Fibroblast of lung (primary cell): ENCODE measurements at places on chromosomes 7 and 10. TPM values are rescaled to one million over a fixed set of nuclear protein-coding genes. Genes with fewer than 3 reads are reported as not detected.

DNA sequence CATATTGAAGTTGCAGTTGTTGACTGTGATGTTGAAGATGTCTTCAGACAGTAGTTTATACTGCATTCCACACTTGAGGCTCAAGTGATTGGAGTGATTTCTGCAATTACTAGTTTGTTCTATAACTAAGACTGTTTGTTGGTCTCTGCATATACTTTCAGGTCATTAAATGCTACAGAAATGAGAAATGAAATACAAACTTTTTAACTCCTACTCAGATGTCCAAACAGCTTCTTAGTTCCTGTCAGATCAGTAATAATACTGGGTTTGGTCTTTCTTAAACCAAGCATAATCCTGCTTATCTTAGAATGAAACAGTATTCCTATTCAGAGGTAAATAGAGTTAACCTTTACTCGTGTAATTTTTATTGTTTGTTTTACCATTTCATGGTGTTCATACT, 115.9 kb downstream of the CCNY start:
- DNase-seq, result no peak

DNA sequence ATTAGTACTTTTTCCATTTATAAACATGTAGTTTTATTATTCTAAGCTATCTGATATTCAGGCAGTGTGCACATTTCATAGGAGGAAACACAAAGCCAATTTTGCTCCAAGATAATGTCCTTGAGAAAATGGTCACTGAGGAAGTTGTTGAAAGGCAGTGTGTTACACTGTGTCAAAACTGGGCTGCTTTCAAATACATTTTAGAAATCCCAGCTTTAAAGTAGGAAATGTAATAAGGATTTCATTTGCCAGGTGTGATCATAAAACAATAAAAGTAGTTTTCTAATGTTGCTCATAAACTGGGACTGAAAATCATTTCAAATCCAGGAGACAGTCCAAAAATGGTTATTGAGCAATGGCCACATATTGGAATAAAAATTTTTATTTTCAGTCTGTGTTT, 80.1 kb downstream of the WDR37 start:
- no peak for DNase-seq

GRCh38 chr7:100603726-100604027, 1.5 kb downstream of the PCOLCE start:
- peak; percentile 35 for DNase-seq

- no peak for DNase-seq
Measured at GRCh38 chr7:148318102-148318811, 272.3 kb upstream of the C7orf33 start.

DNA sequence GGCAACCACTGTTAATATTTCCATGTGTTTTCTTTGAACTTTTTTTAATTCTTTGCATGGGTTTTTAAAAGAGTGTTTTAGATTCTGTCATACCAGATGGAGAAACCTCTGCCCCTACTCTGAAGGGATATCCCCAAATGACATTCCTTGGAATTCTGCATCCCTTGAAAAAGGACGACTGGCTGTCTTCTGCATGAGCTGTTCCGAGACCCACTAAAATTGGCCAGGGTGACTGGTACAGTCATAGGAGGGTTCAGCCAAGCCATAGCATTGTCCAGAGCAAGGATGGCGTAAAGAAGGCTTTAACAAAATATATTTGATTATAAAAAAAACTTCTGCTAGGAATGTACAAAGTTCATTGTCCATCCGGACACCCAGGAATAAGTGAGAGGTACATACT, 952.9 kb downstream of the NRG3 start:
- no peak for DNase-seq

- no peak for DNase-seq
Measured at GRCh38 chr10:7538970-7539654, 127.7 kb downstream of the ITIH5 start.

DNA sequence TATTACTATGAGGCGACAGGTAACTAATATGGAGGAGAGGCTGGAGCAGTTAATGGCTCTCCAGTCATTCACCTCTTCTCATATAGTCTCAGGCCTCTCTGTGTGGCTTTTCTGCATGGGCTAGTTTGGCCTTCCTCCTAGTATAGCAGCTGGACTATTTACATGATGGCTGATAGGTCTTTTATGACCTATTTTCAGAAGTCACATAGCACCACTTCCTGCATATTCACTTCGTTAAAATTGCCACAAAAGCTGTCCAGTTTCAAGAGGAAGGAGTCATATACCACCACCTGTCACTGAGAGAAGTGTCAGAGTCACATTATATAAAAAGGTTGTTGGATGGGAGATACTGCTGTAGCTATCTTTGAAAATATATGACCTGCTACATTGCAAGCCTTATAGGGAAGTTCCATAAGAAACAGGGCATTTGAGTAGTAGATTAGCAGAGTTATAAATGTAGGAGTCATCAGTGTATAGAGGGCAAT, 8.0 kb upstream of the DMTF1 start:
- DNase-seq, result no peak

DNA sequence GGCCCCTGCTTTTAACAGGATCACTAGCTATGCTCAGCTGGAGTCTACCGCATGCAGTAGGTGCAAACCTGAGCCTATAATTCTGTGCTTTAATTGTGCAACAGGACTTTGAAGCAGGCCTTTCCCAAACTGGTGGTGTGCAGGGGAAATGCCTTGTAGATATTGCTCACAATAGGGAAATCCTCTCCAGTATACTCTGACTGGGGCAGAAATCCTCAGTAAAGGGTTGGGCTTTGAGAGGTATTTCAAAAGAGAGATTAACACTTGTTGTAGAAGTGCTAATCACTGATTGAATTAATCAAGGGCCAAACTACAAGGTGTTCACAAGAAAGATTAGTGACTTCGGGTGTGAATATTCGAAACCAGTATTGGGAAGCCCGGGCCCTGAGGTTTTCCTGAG, 58.5 kb upstream of the EXOC6 start:
- DNase-seq, result no peak

GRCh38 chr10:131698986-131699385, 201.8 kb upstream of the PPP2R2D start:
- DNase-seq, result no peak

GRCh38 chr7:29563590-29564495, at the start of gene PRR15:
TSS of gene PRR15 (plus strand) at chr7:29563835. CDS start at chr7:29566330, 2,495 bp downstream.
- DNase-seq, result no peak

- no peak for DNase-seq
Measured at GRCh38 chr7:101201695-101202602, 1.1 kb upstream of the MOGAT3 start.

DNA sequence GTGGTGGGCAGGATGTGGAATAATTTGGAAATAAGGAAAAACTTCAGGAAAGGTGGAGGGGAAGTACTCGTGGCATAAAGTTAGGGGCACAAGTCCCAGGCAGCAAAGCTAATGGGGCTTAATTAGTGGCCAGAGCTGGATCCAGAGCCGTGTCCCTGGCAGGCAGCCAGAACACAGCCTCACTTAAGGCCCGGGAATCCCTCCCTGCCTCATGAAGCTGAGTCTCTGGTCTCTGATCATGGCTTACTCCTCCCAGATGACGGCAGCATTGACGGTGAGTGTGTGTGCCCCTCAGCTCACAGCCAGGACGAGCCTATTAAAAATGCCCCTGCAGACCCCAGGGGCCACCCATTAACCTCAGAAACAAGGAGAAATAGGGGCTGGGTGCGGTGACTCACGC, 48.2 kb upstream of the NPTX2 start:
- no peak for DNase-seq

DNA sequence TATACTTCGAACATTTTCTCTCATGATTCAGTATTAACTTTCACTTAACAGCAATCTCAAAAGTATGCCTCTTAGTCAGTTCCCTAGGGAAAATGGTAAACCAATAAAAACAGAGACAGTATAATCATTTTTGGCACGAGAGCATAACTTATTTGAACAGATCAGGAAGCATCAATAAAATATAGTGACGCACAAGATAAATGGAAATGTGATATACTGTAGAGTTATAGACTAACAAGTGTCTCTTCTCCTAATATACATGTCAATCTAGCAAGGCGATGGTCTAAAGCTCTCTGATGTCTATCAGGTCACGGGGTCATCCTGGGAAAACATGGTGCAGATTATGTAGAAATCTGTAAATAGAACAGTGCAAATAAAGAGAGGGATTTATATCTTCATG, 131.6 kb downstream of the HGF start:
- peak; percentile 67 for DNase-seq

DNA sequence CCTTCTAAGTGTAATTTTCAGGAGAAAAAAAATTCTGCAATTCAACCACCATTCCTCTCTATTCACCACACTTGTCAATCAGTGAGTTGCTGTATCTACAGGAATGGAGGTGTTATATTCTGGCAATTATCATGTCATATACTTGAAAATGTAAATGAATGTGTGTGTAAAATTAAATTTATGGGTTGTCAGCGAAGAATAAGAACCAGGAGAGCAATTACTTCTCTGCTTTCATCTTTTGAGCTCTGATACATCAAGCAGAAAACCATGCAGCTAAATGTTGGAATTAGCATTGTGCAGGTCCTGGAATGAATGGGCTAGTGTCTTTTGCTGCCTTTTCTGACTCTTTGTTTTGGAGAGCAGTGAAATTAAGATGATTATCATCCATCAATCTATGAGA, 207.6 kb downstream of the FOXP2 start:
- DNase-seq, result no peak

GRCh38 chr10:43235070-43235900, 31.6 kb downstream of the RASGEF1A start:
- DNase-seq, result no peak

SPDYE9 gene
- total RNA-seq, result not detected in 2 replicates

- DNase-seq, result no peak
Measured at GRCh38 chr10:103166523-103166922, 26.5 kb downstream of the NT5C2 start.

- DNase-seq, result peak; percentile 35
Measured at GRCh38 chr10:104391150-104391968, 37.7 kb downstream of the CFAP58 start.

GRCh38 chr10:132946-133898, 2.0 kb upstream of the ZMYND11 start:
- DNase-seq, result peak; percentile 90

C10orf90 gene
- total RNA-seq, result 0.17 TPM in 1 of 2 replicates, not detected in the other

- no peak for DNase-seq
Measured at GRCh38 chr10:44337081-44337480, 47.8 kb downstream of the CXCL12 start.

- no peak for DNase-seq
Measured at GRCh38 chr10:132958883-132959558, 16.7 kb upstream of the CFAP46 start.

OPN1SW gene
- not detected in 2 replicates for total RNA-seq

- no peak for DNase-seq
Measured at GRCh38 chr7:71459132-71459531, 327.2 kb downstream of the GALNT17 start.

GRCh38 chr7:156820445-156821063, 72.4 kb downstream of the LMBR1 start:
- DNase-seq, result no peak

TSPAN12 gene
- 1.5 and 1.7 TPM in 2 replicates for total RNA-seq

- DNase-seq, result peak; percentile 38
Measured at GRCh38 chr10:6204063-6204340, 1.3 kb downstream of the PFKFB3 start.

GRCh38 chr7:77657427-77658224, 38.6 kb upstream of the RSBN1L start:
- peak; percentile 22 for DNase-seq

DNA sequence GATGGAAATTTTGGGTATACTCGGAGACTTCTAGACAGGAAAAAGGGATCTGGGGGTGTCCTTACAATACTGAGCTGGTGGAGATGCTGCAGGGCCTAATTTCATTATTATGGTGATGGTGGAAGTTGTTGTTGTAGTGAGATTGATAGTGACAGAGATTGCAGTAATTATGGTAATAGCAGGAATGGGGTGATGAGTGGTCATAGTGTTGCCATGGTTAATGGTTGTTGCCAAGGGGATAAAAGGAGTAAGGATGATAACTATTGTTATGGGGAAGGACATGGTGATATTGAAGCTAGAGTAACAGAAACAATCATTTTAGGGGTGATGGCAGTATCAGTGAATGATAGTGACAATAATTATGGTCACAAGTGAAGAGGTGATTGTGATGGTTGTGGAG, 27.1 kb upstream of the LBX1 start:
- no peak for DNase-seq

GPR26 gene
- not detected in 2 replicates for total RNA-seq

IGF2BP3 gene
- total RNA-seq, result 1.5 and 4.3 TPM in 2 replicates

GRCh38 chr7:122885583-122886356, 490 bp downstream of the CADPS2 start:
- DNase-seq, result peak; percentile 51

DNA sequence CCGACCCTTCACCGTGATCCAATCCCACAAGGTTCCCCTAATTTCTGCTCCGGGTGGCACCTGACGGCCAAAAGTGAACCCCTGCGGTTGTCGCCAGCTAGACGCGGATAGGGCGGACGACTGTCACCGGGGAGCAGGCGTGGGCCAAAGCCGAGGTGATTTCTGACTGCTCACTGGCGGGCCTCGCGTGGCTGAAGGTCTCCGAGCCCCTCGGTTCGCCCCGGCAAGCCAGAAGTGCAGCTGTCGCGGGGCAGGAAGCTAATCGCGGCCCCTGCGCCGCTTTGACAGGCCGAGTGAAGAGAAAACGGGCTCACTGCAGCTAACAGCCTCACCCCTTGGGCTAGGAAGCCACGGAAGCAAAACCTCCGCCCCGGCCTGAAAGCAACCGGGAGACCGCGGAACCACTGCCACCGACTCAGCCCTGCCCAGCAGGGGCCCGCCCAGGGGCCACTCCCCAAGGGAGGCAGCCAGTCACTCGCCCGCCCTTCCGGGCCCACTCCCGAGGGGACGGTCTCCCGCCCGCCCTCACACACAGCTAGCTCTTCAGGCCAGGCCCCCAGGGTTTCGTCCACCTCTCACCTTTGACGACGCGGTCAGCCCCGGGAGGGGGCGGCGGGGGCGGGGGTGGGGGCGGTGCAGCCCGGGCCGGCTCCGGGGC, 469 bp downstream of the PPP3CB start:
- DNase-seq, result peak; percentile 91

EIF5AL1 gene
- 0.26 and 0.33 TPM in 2 replicates for total RNA-seq

EGR2 gene
- 0.33 and 2.1 TPM in 2 replicates for total RNA-seq

DNA sequence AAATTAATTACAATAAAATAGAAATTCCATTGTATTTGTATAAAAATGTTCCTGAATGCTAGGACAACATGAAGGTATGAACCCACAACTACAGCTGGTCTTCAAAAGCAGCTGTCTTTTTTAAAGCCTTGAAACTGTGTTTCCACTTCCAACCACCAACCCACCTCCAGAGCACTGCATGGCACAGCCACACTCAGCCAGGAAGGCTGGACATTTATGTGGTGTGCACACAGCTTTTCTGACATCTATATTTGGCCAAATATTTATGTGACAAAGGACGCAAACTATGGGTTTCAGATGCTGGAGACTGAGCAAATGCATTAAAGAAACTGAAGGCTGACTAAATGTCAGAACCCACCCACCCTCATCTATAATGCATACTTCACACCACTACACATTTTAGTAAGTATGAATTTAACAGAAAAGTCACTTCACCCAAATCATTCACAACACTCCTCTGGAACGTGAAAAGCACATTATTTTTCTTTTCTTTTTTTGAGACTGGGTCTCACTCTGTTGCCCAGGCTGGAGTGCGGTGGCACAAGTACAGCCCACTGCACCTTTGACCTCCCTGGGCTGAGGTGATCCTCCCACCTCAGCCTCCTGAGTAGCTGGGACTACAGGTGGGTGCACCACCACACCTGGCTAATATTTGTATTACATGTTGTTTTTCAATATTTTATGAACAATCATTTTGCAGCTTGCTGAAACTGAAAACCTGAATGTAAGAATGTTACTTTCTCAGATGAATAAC, 27.9 kb upstream of the DAGLB start:
- no peak for DNase-seq

ABCB1 gene
- total RNA-seq, result 0.77 and 4.8 TPM in 2 replicates

- no peak for DNase-seq
Measured at GRCh38 chr10:129837909-129838582, 126.0 kb downstream of the EBF3 start.

GRCh38 chr7:152512706-152513105, 76.9 kb upstream of the KMT2C start:
- DNase-seq, result no peak
